Activated CD4-positive, alpha-beta memory T cell treated with anti-CD3 and anti-CD28 coated beads, Interleukin-2, amount 10 ng/mL, durations not matched to agents 7 days and 5 days (primary cell): ENCODE measurements at places on chromosomes 16 and 17.
A peak's percentile ranks its signal among the peaks of the same experiment; 100 is the strongest.

GRCh38 chr17:67078292-67078691 lies 33.9 kb downstream of the CACNG1 start:
- DNase-seq, result no peak

DNA sequence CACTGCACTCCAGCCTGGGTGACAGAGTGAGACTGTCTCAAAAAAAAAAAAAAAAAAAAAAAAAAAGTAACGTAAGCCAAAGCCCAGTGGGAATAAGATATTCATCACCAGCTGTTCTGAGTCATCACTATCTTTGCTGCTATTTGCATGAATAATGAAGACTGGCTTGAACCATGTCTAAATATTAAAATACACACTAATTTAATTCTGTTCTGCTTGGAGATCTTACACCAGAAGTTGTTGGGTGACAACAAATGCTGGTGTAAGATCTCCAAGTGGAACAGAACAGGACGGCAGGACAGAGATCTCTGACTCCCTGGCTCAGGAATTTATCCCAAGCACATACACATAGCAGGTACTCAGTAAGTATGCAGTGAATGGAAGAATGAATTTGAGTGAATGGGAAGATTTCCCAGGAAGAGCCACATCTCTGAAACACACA lies 19.6 kb downstream of the DNAH17 start:
- no peak for DNase-seq

DNA sequence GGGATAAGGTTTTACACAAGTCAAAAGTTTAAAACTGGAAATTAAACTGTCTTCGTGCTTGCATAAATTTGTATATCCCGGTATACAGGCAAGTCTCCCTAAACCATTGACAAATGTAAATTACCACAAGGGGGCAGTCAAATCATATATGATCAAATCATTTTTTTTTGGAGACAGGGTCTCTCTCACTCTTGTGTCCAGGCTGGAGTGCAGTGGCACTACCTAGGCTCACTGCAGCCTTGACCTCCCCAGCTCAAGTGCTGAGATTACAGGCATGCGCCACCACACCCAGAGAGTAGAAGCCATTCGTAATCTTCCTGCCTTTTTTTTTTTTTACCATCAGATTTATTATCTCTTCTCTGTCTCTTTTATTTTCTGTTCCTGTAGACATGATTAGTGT lies 18.5 kb downstream of the TOP2A start:
- DNase-seq, result no peak

DNA sequence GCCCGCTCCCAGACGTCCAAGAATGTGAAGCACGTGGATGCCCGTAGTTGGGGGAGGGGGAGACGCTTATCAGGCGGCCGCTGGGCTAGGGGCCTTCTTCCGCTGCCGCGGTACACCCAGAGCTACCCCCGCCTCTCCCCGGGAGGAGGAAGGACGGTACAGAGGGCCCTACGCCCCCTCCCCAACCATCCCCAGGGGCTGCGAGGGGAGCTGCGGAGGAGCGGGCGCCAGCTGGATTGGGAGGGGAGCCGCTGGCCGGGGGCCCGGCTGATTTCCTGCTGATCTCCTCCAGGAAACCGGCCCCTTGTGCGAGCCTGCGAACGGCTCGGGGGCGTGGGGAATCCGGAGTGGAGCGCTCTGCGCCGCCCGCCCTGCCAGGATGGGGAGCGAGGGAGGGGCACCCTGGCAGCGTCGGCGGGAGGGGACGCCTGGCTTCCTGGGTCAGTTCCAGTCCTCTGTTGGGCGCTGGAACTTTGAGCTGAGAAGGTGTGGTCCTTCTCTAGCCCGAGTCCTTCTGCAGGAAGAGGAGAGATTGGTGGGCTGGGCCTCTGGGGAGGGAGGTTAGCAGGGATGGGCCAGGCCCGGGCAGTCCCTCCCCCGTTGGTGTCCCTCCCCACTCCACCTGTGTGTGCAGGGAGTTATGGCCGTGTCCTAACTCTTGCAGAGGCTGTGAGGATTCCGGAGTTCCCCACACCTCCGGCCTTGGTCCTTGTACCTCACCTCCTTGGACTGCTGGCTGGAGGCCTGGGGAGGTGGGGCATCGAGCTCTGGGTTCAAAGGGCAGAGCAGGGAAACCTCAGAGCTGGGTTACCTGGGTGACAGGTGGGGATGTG lies 19.2 kb downstream of the GJD3 start:
- DNase-seq, result peak; percentile 34

- DNase-seq, result no peak
These were observed 169.3 kb downstream of the RBFOX3 start for GRCh38 chr17:79441356-79442160.

- DNase-seq, result peak; percentile 41
These were observed 7.4 kb downstream of the LASP1 start for GRCh38 chr17:38877130-38877851.

- peak; percentile 89 for DNase-seq
These were observed at the start of gene VAMP2 for GRCh38 chr17:8162233-8162996. TSS of gene VAMP2 (minus strand) at chr17:8162948. CDS start at chr17:8162879, 69 bp downstream.

GRCh38 chr17:17447264-17447663 lies 29.5 kb upstream of the MED9 start:
- DNase-seq, result no peak

DNA sequence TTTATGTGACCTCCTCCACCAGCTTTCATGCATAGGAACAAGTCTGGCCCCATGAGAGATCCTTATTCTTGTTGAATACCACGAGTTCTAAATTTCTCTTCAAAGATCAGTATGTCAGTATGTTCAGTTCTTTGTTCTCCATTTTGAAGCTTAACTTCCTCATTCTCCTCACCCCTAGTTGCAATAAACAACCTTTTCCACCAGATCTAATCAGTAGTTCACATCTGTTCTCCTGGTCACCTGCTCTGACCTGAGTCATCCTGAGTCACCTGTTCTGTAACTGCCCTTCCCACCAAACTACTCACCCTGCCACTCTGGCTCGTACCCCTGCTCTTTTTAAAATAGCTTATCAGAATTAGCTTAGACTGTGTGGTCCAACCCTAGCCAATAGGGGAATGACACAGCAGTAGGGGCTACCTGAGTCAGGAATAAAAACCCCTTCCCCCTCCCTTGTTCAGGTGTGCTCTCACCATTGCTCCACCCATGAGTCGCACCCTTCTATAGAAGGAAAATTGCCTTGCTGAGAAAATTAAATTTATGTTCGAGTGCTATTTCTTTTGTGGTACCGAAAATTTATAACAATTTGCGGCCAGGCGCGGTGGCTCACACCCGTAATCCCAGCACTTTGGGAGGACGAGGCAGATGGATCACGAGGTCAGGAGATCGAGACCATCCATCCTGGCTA lies 94.6 kb downstream of the EMP2 start:
- no peak for DNase-seq

DNA sequence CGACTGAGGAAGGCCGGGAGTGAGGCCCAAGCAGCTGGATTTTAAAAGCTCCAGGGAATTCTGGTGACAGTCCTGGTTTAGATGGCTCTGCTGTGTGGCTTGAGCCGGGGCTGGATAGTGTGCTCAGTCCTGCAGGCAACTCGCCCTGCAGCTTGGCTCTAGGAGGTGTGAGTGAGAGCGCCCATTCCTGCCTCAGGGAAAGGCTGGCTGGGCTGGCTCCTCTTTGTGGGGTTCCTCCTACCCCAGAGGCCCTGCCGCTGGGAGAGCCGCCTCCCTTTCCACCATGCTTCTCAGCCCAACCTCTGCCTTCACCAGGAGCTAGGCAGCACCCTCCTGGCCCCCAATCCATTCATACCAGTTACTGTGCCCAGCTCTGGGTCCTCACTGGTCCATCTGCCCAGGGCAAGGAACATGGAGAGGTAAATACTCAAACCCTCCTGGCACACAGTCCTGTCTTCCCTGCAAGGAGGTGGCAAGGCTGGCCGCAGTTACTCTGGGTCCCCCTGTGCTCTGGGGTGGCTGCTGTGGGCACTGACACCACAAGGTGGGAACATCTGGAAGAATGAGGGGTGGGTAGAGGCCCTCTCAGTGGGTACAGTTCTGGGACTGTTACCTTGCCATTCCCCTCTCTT lies 47.1 kb downstream of the VAC14 start:
- no peak for DNase-seq

GRCh38 chr17:73506470-73507435 lies 137.5 kb downstream of the SDK2 start:
- no peak for DNase-seq

DNA sequence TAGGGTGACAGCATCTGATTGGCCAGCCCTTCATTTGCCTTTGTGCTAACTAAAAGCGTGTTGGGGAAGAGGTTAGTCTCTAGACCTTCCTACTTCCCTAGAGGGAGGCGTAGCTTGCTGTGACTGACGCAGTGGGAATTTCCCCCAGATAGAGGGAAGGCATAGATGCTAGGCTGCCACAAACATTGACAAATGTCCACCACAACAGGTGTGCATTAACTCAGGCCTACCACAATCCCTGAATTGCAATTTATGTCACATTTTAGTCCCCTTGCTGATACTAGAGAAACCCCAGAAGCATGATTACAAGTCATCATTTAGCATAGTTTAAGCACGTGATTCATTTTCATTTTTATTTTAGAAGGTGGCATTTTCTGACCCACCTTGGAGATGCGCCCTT lies 76.3 kb upstream of the WSB1 start:
- no peak for DNase-seq

DNA sequence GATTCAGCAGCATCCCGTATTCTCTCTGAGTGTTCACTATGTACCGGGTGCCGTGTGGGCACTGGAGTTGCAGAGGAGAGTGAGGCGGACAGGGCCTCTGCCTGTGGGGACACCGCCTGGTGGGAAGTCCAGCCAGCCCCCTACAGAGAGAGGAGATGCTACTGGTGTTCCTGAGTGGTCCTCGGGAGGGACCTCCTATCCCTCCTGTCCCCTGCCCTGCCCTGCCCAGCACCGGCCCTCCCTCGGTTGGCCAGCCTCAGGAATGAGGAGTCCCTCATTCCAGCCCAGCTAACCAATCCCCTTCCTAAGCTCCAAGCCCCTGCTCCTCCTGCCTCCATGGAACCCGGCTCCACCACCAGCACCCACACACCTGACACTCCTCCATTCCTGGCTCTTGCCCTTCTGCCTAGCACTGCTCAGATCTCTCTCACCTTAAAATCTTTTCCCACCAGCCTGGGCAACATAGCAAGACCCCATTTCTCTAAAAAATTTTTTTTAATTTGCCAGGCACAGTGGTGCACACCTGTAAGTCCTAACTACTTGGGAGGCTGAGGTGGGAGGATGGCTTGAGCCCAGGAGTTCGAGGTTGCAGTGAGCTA lies 2.0 kb downstream of the ASGR2 start:
- DNase-seq, result no peak

DNA sequence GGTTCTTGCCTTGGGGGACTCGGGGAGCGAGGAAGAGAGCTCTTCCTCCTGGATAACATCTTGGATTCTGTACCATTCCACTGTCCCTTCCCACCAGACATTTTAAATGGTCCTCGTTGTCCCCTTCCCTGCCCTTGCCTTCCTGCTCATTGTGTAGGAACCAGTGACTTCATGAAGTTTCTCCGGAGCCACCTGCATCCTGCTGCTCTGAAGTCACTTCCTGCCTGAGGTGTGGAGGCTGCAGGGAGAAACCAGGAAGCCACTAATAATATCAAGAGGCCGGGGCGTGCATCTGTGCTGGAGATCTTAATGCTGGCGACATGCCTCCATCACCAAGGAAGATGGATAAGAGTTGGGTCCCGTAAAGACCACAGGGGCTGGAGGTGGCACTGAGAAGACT lies 6.2 kb upstream of the SLC16A13 start:
- peak; percentile 71 for DNase-seq

GRCh38 chr17:7673239-7673638 lies 14.1 kb downstream of the TP53 start:
- peak; percentile 51 for DNase-seq

- no peak for DNase-seq
These were observed 503.5 kb downstream of the HS3ST4 start for GRCh38 chr16:26195225-26195624.

DNA sequence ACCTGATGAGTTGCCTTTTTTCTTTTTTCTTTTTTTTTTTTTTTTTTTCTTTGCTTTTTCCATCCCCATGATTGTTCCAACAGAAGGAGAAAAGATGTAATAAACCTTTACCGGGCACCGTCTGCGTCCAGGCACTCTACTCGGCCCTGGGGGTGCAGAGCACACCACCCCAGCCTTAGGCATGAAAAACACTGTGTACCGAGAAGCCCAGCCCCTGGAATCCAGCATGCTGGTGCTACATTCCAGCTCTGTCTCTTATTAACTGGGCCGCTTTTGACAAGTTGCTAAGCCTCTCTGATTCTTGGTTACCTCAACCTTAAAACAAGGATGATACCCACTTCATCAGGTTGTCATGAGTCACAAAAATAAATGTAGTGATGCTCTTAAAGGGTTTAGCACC lies 64.1 kb upstream of the HSBP1 start:
- no peak for DNase-seq

GRCh38 chr17:51888816-51889215 lies 269.7 kb downstream of the CA10 start:
- DNase-seq, result no peak

DNA sequence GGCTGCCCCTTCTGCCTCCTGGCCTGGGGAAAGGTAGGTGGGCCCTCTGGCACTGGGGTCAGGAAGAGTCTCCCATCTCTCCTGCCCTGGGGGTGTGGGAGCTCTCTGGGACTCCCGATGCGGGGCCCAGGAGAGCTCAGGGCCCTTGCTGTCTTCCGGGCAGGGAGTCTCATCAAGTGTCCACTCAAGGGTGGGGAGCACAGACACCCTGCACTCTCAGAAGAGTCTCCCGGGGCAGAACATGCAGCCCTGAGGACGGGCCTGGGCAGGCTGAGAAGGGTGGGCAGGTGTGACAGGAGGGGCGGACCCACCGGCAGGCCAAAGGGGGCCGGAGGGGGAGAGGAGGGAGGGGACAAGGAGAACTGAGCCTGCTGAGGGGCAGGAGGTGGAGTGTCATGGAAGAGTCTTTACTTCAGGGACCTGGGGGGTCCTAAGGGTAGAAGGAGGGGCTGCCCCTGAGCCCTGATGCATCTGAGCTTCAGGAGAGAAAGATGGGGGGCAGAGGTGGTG lies 8.4 kb upstream of the PKMYT1 start:
- no peak for DNase-seq

DNA sequence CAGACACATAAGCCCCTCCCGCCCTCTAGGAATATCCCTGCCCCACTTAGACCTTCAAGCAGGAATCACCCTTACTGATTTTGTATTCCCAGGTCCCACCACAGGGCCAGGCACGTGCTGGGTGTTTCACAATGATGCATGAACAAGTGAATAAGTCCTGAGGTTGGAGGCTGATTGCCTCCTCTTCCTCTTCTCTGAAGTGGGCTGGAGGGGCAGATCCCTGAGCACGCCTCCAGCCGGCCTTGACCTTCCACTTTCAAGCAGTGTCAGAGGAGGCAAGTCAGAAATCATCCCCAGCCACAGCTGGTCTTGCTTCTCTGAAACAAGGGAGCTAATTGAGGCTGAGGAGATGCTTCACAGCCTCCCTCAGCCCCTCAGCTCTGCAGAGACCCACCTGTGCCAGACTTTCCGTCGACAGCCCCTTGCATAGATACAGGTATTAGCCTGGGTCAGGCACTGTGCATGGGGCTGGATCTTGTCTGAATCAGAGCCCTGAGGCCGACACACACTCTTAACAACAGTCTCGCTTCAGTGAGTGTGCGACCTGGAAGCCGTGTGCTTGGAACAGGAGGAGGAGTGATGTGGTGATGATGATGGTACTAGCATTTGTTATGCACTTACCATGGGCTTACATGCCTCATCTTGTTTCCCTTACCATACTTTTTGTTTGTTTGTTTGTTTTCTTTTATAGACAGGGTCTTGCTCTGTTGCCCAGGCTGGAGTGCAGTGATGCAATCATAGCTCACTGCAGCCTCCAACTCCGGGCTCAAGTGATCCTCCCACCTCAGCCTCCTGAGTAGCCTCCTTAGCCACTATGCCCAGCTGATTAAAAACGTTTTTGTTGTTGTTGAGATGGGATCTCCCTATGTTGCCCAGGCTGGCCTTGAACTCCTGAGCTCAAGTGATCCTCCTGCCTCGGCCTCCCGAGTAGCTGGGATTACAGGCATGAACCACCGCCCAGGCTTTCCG lies 15.0 kb downstream of the MRM1 start:
- DNase-seq, result no peak

- no peak for DNase-seq
These were observed 34.6 kb downstream of the GRIN2C start for GRCh38 chr17:74824961-74825627.
